ENCODE measurements at places on chromosomes 16 and 17.

- peak; percentile 79 for DNase-seq
Measured at GRCh38 chr17:77319211-77320043, 178.7 kb downstream of the SEC14L1 start.

GRCh38 chr16:64892835-64893785 lies 228.8 kb downstream of the CDH11 start:
- DNase-seq = no peak

GRCh38 chr16:85400305-85401205 lies 212.6 kb upstream of the GSE1 start:
- DNase-seq = no peak

DNA sequence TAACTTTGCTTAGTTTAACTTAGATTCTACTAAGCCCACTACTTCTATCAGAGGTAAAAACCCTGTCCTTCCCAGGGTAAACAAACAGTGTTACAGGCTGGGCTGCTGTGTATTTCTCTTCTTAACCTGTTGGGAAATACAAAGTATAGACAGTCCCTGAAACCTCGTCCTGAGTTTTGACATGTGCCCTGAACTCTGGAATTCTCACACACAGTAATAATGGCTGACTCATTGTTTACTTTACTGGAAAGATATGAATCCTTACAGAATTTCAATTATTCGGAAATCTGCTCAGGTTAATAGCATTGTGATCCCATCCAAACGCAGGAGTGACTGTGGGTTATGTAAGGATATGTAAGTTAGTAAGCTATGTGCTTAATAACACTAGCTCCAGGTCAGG lies 199.1 kb downstream of the TMEM114 start:
- no peak for DNase-seq

DNA sequence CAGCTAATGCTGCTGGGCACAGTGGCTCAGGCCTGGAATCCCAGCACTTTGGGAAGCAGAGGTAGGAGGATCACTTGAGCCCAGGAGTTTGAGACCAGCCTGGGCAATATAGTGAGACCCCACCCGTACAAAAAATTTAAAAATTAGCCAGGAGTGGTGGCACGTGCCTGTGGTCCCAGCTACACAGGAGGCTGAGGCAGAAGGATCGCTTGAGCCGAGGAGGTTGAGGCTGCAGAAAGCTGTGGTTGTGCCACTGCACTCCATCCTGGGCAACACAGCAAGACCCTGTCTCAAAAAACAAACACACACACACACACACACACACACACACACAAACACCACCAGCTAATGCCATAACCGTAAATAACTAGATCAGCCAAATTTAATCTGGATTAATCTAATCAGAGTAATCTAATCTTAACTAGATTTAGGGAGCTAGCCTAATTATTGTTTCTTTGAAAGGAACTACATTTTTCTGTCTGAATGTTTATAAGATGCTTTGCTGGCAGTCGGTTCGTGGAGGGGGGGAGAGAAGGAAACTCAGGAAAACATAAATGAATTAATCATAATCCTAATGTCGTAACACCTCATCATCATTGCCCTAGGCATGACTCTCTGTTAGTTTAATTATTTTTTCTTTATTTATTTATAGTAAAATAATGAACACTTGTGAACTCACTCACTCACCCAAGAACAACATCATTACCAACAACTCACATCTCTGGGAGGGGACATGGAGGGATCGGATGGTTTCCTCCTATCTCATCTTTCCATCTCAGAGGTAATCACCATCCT lies 12.5 kb upstream of the RBBP6 start:
- no peak for DNase-seq

Data from activated CD4-positive, alpha-beta T cell treated with anti-CD3 and anti-CD28 coated beads for 4 hours (primary cell).